DMS79 treated with DMSO at 0.1 percent for 48 hours (cell line): ENCODE measurements at places on chromosomes 4 and X.
A peak's percentile ranks its signal among the peaks of the same experiment; 100 is the strongest.

GRCh38 chr4:31392923-31393322 is 672.8 kb downstream of the PCDH7 start:
- DNase-seq, result no peak

DNA sequence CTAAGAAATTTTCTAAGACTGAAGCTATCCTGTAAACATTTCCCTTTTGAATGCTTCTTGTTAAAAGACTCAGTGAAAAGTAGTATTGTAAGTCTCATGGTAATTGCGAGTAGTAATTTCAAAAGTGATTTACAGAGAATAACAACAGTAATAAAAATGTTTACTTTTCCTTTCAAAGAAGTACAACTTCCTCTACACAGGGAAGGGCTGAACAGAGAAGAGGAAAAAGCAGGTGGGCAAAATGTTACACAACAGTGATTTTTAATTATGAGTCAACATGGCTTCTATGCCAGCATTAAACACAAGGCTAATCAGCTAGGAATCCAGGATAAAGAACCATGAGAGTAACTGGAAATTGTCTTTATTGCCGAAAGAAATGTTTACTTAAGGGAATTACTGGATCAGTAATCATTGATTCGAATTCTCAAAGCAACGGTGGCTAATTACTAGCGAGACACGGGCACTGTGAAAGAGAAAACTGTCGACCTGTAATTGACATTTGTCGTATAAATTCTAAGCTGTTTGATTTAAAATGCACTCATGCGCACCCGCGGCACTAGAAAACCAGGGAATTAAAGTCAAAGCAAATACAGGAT is 15.4 kb downstream of the UTP3 start:
- DNase-seq, result peak; percentile 75

GRCh38 chr4:81353861-81354260 is 117.8 kb downstream of the RASGEF1B start:
- no peak for DNase-seq

- no peak for DNase-seq
Measured at GRCh38 chrX:120741452-120741851, 111.6 kb upstream of the C1GALT1C1 start.

DNA sequence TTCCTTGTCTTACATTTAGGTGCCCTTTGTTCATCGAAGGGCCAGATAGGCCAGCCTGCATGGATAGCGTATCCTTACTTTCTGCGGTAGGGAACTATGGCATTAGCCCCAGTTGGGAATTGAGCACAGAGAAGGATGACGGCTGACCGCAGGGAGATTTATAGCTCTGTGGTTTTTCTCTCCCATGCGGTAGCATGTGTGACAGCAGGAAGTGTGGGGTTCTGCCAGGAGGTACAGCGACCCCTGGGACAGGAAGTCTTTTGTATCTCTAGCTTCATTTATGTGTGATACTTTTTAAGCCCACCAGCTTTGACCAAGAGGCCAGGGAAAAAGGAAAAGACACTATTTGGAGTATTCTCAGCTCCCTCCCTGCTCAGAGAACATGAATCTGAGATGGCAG is 33.1 kb downstream of the GAB3 start:
- no peak for DNase-seq

GRCh38 chrX:19875050-19875431 is 12.4 kb downstream of the SH3KBP1 start:
- DNase-seq, result no peak

GRCh38 chrX:40550066-40550465 is 30.7 kb upstream of the ATP6AP2 start:
- peak; percentile 51 for DNase-seq

- DNase-seq, result no peak
Measured at GRCh38 chr4:121126449-121127006, 37.6 kb downstream of the TNIP3 start.

GRCh38 chrX:2536974-2537373 is 36.2 kb upstream of the DHRSX start:
- DNase-seq, result no peak

DNA sequence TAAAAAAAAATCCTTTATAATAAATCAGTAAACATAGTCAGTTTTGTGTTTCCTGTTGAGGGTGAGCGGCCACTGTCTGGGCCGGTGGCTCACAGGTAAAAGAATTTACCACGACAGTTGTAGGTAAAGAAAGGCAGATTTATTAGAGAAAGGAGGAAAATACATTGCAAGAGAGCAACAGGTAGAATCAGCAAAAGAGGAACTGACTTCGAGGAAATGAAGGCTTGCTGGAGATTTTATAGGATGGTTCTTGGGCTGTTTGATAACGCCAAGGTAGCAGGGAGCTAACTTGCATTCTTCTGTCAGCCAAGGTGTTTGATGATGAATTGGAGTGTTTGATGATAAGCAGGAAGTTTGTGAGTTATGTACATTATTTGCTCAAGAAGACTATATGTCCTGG is 2.8 kb downstream of the ZNF157 start:
- DNase-seq, result no peak

DNA sequence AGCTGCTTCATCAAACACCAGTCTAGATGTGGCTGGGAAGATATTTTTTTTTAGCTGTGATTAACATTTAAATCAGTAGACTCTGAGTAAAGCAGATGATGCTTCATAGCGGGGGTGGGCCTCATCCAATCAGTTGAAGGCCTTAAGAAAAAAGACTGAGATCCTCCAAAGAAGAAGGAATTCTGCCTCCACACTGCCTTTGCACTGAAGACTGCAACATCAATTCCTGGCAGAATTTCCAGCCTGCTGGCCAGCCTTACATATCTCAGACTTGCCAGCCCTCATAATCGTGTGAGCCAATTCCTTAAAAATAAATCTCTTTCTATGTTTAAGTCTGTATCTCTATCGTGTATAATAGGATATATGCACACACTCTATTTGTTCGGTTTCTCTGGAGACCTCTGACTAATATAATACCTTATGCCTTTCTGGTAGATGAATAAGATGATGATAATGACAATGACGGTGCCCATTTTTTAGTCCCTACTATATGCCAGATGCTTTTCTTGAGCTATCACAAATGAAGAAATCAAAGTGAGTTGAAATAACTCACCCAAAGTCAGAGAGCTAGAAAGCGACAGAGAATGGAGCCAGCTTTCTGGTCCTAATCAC is 66.1 kb upstream of the SOD3 start:
- DNase-seq, result no peak
